ENCODE measurements at places on chromosomes 6 and 20. TPM values are rescaled to one million over a fixed set of nuclear protein-coding genes. Genes with fewer than 3 reads are reported as not detected.

SLC2A10 gene
- 3.9 TPM for total RNA-seq

JPH2 gene
- not detected for total RNA-seq

- peak; percentile 25 for DNase-seq
Observed at GRCh38 chr6:81613606-81614005, 138.9 kb downstream of the TENT5A start.

GRCh38 chr6:169208011-169208410, 45.6 kb downstream of the THBS2 start:
- no peak for DNase-seq

- DNase-seq: no peak
Observed at GRCh38 chr6:80550281-80550680, 443.8 kb downstream of the BCKDHB start.
